Hypothalamus (tissue), 51 donors: ENCODE measurements at places on chromosomes 5 and 9.

- DNase-seq, result no peak
These were observed 1.5 kb downstream of the PIP5K1B start for GRCh38 chr9:68706363-68707201.

DNA sequence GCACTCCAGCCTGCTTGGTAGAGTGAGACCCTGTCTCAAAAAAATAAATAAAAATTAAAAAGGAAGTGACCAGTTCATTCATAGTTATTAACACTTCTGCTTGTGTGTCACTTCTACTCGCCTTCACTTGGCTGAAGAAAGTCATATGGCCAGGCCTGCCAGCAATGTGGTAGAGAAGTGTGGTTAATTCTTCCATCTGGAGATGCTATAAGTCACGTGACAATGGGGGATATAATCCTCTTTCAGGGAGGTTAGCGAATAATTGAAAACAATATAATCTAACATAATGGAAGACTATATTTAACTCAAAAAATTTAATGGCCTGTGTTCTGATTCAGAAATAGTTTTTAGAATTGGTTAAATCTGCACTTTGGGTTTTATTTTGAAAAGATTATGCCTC, 305.6 kb downstream of the DOCK8 start:
- DNase-seq, result no peak

DNA sequence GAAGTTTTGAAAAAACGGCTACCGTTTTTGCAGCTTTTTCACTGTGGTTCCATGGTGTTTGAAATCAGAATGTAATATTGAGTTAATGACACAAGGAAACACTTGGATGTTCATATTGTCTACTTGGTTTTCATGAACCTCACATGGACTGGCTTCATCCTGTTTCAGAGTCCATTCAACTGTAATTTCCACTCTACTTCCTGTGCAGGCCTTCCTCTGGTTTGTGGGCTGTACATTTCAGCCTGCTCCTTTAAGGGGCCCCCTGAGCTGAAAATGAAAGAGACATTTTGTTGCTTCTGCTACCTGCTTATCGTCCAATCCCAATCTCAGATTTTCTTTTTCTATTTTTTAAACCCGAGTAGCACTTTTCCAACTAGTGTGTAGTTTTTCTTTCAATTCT, 41.8 kb upstream of the CDKN2B start:
- DNase-seq, result no peak

- DNase-seq, result no peak
These were observed 125.6 kb upstream of the LPAR1 start for GRCh38 chr9:111163716-111164389.

DNA sequence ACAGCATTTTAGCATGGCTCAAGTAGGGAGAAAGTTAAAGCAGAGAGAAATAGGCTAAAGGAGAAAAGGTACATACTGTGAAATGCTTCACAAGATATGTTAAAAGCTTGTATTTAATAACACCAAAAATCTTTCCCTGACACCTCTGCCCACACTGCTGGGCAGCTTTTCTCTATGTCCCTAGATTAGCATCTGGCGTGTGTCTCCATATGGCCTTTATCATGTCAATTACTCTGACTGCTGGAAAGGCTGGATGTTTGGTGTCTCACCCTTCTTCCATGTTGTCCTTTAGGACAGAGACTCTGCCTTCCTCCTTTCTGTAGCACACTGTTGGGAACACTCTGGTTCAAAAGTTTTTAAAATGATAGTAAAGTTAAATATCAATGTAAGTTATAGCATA, 122.5 kb downstream of the OXCT1 start:
- DNase-seq, result no peak

GRCh38 chr5:176959051-176959450, 47.5 kb downstream of the UIMC1 start:
- no peak for DNase-seq

GRCh38 chr9:128122809-128123175, 4.7 kb downstream of the PTGES2 start:
- no peak for DNase-seq

DNA sequence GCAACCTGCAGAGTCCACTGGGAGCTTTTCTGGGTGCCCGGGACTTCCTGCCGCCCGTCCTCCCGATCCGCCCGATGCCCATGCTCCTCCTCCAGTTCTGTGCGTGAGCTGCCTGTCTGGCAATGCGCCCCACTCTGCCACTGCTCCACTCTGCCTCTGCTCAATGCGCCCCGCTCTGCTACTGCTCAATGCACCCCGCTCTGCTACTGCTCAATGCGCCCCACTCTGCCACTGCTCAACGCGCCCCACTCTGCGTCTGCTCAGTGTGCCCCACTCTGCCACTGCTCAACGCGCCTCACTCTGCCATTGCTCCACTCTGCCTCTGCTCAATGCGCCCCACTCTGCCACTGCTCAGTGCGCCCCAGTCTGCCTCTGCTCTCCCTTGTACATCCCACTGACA, 436.0 kb downstream of the NR2F1-AS1 start:
- no peak for DNase-seq

DNA sequence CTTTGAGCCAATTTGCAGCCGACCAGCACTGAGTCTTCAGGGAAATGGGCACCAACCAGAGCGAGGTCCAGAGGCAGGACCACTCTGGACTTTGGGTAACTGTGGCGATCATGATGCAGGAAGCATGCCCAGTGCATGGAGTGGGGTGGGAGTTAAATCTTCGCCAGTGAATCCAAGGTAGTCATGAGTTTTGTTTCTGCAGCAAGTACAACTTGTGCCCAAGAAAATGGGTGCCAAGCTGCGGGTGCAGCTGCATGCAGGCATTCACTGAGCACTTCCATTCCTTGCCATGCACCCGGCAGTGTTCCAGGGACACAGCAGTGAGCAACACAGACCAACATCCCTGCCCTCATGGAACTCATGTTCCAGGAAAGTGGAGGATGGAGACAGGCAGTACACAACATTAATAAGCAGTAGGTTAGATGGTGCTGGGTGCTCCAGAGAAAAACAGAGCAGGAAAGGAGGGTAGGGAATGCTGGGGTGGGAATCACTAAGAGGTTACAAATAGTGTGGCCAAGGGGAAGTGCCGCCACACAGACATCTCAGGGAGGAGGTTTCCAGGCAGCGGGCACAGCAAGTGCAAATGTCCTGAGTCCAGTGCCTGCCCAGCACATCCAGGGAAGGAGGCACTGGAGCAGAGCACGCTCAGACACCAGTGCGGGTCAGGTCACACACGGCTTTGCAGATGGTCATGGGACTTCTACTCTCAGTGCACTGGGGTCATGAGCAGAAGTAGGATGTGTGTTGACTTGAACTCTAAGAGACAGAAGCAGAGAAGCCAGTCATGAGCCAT, 48.2 kb upstream of the LMX1B start:
- DNase-seq, result no peak

- no peak for DNase-seq
These were observed 160.7 kb upstream of the DAPK1 start for GRCh38 chr9:87336914-87337333.

- DNase-seq, result no peak
These were observed 711.0 kb upstream of the CTNND2 start for GRCh38 chr5:12615141-12615820.

GRCh38 chr5:123046222-123046621, 9.7 kb upstream of the PPIC start:
- no peak for DNase-seq

- no peak for DNase-seq
These were observed 21.3 kb downstream of the NTNG2 start for GRCh38 chr9:132183134-132183533.

DNA sequence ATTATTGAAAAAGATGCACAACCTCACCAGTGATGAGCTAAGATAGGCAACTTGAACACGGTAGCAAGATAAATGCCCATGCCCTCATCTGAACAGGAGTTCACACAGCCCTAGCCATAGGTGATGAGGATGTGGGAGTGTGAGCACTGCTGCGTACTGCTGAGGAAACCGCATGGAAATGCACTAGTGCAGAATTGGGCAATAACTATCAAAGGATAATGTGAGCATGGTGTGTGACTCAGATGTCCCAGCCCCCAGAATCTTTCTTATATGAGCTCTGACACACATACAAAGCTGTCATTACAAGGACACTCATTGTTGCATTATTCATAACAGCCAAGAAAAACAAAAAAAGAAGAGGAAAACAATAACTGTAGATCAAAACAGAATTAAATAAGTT, 521.2 kb downstream of the IRX1 start:
- DNase-seq, result no peak

DNA sequence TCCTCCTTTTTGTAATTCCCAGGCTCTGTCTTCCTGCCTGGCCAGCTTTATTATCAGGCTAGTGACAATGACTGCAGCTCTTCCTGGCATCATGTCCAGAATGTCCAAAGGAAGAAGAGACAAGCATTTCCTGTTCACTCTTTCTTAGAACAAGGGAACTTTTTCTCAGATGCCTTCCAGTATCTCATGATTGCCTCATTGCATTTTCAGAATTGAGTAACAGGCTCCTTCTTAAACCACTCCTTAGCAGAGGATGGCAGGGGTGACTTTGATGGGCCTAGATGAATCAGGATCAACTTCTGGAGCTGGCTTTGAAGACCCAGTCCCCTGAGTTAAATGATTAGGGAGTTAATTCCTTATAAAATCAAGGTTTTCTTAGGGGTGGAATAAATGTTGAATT, 92.9 kb upstream of the RASGRF2 start:
- DNase-seq, result no peak

DNA sequence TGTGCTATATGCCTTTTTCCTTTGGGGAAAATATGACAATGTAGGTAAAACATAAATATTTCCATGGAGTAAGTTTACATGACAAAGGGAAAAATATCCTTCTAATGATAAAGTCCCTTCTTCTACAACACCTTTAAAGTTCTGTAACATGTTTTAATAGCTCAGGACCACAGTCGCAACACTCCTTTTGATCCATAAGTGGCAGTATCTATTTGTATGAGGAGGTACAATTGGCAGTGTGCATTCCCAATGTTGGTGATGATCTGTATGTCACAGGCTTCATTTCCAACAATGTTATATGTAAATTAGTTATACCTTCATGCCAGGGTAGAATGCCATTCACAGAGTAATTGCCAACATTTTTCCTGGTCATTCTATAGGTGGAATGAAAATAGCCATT, 127.1 kb upstream of the CCNH start:
- no peak for DNase-seq

DNA sequence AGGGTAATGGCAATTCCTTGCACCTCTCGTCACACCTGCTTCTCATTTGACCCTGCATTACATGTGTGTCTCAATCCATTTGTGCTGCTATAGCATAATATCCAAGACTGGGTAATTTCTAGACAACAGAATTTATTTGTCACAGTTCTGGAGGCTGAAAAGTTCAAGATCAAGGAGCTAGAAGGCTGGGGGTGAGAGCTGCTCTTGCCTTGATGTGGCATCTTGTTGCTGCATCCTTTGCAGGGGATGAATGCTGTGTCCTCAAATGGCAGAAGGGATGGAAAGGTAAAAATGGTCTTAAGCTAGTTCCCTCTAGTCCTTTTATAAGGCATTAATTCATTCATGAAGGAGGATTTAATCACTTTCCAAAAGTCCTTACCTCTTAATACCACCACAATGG, 323.7 kb upstream of the RPS23 start:
- DNase-seq, result no peak

DNA sequence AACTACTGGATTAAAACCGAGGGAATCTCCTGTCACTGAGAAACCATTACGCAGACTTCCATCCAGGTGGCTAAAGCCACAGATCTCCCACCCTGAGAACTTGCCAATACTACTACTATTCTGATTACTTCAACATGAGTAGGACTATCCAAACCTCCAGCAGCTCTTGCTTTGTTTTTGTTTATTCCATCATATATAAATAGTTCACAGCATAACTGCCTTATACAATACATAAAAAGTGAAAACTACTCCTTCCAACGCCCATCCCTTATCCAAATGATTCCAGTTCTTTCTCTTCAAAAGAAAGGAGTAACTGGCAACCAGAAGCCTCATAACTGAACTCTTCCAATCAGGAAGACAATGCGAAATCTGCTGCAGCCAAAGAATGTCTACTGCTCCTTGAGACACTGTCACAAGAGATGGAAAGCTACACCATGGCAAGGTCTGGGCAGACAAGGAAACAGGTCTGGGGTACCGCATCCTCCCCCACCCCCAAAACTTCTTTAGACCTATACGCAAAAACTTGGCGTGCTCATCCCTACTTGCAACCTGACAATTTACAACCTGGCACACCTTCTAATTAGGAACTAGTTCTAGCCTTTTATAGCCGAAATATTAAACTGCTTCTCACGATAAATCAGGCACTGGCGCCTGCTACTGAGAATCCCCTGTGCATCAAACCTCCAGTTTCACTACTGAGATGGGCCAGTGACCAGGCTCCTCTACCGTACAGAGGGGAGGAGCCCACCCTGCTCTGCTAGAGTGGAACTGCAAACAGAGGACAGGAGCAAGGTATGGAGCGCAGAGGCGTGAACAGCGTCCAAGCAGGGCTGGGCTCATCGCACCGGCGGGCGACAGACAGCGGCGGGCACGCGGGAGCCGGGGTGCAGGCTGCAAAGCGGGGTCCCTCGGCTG, 986 bp downstream of the PLPP1 start:
- DNase-seq, result no peak

DNA sequence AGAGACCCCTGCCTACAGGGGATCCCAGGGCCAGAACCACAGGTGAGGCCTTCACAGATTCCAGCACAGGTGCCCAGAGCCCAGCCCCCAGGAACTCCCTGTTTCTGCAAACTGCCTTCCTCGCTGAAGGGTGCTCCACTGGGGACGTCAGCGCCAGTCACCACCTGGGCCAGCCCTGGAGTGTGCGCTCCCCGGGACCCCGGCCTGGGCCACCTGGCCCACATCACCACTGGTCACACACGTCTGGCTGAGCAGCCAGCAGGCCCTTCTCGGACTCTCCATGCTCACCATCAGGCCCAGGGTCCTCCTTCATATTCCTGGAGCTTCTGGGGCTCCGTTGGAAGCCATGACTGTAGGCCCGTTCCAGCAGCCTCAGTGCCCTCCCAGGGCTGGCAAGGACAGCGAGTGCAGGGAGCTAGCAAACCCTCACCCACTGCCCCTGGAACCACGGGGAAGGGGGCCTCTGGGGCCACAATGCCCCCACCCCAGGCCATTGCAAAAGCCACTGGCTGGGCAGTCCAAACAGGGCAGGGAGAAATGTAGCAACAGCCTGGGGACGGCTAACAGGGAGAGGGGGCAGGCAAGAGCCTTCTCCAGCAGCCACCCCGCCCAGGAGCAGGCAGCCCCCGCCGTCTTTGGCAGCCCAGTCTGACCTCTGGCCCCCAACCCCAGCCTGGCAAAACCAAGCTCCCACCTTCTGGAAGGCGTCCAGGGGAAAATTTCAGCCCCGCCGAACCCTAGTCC, 1.3 kb downstream of the AGPAT2 start:
- DNase-seq, result no peak

- DNase-seq, result no peak
These were observed 551.8 kb downstream of the PDE4D start for GRCh38 chr5:59341760-59342159.
